ENCODE measurements at places on chromosomes 4 and X.

GRCh38 chrX:9539605-9540387 lies 74.9 kb downstream of the TBL1X start:
- no peak for DNase-seq

- no peak for DNase-seq
Measured at GRCh38 chr4:25941457-25942221, 27.6 kb downstream of the SMIM20 start.

DNA sequence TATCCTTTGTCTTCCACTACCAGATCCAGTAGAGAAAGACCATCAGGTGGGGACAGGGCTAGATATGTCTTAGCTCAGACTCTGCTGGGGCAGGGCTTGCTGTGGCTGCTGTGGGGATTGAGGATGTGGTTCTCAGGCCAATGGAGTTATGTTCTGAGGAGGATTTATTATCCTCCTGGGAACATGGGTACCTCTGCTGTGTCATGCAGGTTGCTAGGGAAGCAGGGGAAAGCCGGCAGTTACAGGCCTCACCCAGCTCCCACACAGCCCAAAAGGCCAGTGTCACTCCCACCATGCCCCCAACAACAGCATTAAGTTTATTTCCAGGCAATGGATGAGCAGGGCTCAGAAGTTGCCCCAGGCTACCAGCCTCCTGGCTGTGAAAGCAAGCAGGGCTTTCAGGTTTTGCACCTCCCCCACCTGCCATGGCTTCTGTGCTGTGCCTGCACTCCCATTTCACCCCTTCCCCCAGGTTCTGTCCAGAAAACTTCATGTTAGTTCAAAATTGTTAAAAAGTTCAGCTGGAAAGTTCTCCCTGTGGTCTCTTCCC lies 879.9 kb downstream of the ARAP2 start:
- no peak for DNase-seq

- no peak for DNase-seq
Measured at GRCh38 chr4:123510221-123510620, 113.6 kb downstream of the SPRY1 start.

- DNase-seq = no peak
Measured at GRCh38 chrX:119604766-119605463, 1.3 kb downstream of the NKRF start.

DNA sequence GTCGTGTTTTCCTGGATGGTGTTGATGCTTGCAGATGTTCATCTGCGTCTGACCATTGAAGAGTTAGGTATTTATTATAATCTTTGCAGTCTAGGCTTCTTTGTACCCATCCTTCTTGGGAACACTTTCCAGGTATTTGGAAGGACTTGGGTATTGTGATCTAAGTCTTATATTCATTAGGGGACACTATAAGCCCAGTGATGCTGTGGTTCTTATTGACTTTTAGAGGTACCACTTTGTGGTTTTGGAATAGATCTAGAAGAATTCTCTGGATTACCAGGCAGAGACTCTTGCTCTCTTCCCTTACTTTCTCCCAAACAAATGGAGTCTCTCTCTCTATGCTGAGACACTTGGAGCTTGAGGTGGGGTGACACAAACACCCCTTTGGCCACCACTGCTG lies 41.6 kb downstream of the AFM start:
- no peak for DNase-seq

DNA sequence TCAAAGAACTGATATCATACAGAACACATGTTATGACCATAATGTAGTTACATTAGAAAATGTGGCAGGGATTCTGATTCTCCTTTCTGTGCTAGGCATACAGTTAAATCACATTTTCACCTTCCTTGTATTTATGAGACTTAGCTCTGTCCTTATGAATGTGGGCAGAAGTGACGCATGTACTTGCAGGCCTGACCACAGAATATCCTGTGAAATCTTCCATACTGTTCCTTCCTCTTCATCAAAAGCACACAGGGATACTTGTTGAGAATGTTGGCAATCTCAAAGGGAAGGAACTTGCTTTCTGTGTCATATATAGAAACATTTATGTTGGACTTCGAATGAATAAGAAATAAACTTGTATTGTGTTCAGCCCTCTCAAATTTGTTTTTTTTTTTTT lies 17.2 kb upstream of the MYOZ2 start:
- DNase-seq = no peak

DNA sequence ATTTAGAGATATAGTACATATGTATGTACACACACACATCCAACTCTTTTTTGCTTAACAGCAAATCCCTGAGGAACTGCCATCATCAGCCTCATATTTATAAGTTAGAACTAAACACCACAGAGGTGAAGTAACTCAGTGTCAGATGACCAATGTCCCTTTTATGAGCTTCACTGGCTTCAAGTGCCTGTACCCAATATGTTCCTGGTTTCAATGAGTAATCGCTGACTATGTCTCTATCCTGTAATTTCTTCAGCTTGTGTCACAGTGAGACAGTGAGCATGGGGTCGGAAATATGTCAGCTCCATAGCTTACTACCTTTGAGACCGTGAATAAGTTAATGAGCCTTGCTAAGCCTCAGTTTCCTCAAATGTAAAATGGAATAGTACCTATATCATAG lies 136.2 kb upstream of the RASGEF1B start:
- no peak for DNase-seq

GRCh38 chr4:81314196-81314896 lies 99.3 kb upstream of the PRKG2 start:
- no peak for DNase-seq

DNA sequence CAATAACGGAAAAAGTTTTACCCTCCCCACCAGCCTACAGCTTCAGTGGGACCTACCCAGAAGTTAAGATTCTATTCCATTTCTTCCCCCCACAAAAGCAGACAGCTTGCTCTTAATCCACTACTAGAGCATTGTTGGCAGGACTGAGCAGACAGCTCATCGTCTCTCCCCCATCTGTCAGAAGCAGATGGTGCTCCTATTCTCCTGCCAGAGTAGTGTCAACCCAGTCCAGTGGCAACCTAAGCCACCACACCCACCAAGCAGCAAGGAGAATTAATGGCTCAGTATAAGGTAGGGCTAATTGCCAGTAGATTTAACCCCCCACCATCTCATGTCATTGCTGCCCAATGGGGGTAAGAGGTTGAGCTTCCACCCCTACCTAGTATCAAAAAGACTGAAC lies 62.0 kb downstream of the AWAT2 start:
- no peak for DNase-seq

DNA sequence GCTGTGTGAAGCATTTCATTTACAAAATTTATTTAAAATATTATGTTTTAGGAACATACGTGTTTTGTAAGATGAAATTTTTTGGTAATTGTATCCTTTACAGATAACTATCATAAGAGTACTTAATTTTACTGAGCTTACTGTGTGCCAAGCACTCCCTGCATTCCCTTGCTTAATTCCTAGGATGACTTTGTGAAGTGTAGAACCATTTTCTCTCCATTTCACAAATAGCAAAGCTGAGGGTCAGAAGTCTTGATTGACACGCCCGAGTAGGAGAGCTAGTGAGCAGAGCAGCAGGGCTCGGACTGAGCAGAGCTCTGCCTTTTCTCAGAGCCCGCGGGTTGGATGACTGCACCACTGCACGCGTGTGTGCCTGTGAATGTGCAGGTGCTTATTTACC lies 30.6 kb downstream of the PIGG start:
- no peak for DNase-seq
